ENCODE measurements at places on chromosomes 12 and 14. TPM values are rescaled to one million over a fixed set of nuclear protein-coding genes. Genes with fewer than 3 reads are reported as not detected.

Gene NUBPL
- 8.6 TPM for total RNA-seq

Gene KRT2
- total RNA-seq = not detected

Gene RNU4-1
- under 0.01 TPM for total RNA-seq

Gene PMEL
- 0.28 TPM for total RNA-seq

Gene AQP2
- total RNA-seq = not detected

Gene PTGER2
- total RNA-seq = 6.6 TPM

Gene PLEKHA5
- 43.7 TPM for total RNA-seq

Gene DGLUCY
- 34.7 TPM for total RNA-seq
